ENCODE measurements at places on chromosomes 11 and 22.
A peak's percentile ranks its signal among the peaks of the same experiment; 100 is the strongest.

- DNase-seq: no peak
Measured at GRCh38 chr11:65558930-65559509, 861 bp upstream of the LTBP3 start.

DNA sequence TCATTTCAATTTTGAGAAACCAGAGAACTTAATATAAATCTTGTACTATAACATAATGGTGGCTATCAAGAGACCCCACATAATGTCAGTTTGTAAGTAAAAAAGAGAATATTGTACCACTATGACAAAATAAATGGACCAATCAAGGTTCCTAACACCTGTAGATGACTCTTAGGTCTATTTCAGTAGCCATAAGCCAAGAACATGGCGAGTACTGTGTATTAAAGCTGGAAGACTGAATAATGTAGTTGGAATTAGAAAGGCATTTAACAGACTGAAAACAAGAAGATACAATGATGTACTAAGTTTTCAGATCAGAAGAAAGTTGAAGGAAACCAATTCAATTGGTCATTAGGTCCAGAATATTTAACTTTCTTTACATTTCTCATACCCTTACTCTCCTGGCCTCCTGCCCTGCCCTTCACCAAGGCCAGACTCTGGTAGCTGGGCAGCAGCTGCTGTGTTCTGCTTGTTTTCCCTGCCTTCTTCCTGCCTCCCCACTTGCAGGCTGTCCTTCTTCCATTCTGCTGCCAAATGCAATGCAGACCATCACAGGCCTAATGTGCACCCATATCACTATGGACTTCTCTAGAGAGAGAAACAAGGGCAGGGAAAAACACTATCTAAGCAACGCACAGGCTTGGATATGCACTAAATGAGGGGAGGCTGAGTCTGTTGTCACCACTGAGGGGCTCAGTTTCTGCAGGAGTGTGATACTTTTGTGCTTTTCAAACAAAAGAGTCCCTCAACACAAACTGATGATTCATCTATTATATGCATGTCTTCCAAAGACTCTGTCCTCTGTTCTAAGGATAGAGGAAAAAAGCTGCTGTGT, 60.1 kb downstream of the RAB30 start:
- DNase-seq: no peak

- DNase-seq: no peak
Measured at GRCh38 chr11:27783701-27784355, 83.6 kb upstream of the BDNF start.

- no peak for DNase-seq
Measured at GRCh38 chr11:61551634-61552033, 29.2 kb downstream of the SYT7 start.

DNA sequence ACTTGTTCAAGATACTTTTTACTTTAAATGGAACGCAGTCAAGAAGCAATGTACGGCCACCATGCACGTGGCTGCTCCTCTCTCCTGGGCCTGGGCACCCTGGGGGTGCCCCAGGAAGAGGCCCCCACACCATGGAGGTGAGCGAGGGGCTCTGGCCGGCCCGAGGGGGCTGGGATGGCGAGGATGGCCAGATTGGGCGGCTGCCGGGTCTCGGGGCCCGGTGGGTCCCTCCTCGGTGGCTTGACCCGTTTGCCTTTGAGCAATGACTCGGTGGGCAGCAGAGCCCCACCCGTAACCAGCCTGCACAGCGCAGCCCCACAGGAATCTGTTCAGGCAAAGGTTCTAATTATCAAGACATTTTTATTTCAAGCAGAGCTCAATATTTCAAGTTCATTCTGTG, 167.4 kb downstream of the BRD1 start:
- DNase-seq: no peak

- no peak for DNase-seq
Measured at GRCh38 chr11:78893996-78894395, 319.3 kb upstream of the NARS2 start.

- no peak for DNase-seq
Measured at GRCh38 chr11:3802011-3802790, 4.8 kb upstream of the NUP98 start.

- DNase-seq: peak; percentile 86
Measured at GRCh38 chr22:37019309-37020191, at the start of the genes MPST and TST. MPST (plus strand) TSS chr22:37019742; CDS start chr22:37019837, 95 bp downstream. TST (minus strand) TSS chr22:37019447; CDS start chr22:37018732, 715 bp downstream.

- no peak for DNase-seq
Measured at GRCh38 chr22:43435851-43436811, 24.3 kb downstream of the MPPED1 start.

GRCh38 chr11:35215945-35216344, 77.0 kb downstream of the CD44 start:
- DNase-seq: no peak

DNA sequence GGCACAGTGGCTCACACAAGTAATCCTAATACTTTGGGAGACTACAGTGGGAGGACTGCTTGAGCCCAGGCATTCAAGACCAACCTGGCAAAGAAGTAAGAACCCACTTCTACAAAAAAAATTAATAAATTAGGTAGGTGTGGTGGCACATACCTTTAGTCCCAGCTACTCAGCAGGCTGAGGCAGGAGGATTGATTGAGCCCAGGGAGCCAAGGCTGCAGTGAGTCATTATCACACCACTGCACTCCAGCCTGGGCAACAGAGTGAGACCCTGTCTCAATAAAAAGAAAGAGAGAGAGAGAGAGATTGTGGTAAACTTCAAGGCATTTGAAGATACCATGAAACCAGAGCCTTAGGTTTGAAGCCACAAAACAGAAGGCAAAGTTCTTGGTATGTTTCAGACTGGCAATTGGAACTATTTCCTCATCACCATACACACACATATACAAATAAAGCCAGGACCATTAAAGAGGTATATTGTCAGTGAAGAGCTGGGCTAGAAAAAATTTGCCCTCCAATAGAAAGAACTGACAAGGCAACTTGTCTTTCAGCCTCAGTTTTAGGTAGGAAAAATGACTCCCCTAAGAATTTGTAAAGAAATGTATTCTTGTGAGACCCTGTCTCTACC, 24.6 kb upstream of the B3GNT6 start:
- DNase-seq: no peak

DNA sequence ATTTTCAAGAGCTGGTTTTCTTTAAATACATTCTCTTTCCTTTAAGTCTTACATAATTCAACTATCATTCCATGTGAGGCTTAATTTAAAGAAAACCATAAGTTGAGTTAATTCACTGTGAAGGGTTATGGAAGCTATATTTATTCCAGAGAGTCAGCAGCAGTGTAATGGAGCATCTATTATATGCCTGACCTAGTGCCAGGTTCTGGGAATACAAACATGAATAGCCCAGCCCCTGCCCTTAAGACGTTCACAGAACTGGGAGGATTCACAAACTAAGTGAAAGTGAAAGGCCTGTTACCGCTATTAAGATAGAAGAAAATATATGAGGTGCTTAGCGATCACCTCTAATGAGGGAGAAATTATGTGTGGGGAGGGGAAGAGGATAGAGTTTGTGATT, 408.9 kb upstream of the CCDC90B start:
- DNase-seq: no peak

- DNase-seq: no peak
Measured at GRCh38 chr11:8022876-8023275, 35.7 kb downstream of the EIF3F start.

DNA sequence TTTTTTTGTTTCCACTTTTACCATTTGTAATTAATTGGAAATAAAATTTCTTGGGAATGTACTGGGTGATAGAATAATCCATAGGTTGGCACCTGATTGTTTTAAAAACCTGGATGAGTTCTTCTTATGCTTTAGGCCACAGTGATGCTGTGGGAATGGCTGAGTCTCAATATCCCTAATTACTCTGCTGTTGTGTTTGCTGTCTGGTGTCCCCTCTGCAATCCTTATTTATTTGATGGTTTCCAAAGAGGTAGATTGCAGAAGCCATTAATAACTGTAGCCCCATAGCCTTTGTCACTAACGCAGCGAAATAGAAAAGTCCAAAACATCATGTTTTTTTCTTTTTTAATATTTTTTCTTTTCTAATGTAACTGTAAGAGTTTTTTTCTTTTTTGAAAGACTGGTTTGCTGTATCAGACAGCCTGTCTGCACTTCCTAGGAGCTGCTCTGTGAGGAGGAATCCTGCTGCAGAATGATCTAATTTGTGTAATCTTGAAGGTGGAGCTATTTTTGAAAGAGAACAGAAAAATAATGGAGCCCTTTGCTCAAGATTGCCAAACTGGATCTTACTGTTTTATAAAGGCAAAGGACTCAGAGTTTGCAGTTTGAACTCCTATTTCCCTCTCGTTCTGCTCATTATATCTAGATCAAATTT, 14.9 kb downstream of the PACS1 start:
- DNase-seq: no peak

DNA sequence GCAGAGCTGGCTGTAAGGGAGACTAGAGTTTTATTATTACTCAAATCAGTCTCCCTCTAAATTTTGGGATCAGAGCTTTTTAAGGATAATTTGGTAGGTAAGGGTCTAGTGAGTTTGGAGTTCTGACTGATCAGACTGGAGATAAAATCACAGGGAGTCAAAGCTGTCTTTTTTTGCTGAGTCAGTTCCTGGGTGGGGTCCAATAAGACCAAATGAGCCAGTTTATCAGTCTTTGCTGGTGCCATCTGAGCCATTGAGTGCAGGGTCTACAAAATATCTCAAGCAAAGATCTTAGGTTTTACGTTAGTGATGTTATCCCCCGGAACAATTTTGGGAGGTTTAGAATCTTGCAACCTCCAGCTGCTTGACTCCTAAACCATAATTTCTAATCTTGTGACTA, 935.1 kb upstream of the RAG2 start:
- no peak for DNase-seq

GRCh38 chr11:82998697-82999096, 73.0 kb downstream of the RAB30 start:
- no peak for DNase-seq

DNA sequence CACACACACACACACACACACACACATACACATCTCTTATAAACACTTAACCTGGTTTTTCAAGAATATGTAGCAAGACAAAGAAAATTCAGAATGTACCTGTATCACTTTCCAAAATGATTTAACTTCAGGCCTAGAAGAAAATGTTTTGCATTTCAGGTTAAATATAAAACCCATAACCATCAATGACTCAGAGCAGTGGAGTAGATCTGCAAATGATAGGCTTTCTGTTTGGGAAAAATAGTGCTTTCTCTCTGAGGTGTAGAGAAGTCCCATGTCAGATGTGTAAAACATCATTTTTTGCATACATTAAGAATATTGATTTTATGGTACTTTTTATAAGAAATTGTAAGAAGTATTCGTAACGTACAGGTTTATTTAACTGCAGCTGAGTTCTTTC, 116.9 kb downstream of the STK33 start:
- no peak for DNase-seq

DNA sequence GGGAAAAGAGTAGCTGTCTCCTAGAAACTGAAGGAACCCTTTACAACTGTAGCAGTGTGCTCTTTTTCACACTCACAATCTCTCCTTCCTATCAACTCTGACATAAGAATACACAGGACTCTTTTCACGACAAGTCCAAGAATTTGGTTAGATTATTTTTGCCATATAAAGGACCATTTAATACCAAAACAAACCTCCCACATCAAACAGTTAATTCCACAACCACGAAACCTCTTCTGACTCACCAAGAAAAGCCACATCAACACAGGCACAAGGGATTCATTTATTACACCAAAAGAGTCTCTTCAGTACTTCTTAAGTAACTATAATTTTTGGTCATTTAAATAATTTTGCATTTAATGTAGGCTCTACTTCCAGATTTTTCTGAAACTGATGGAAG, 222.6 kb upstream of the PITPNB start:
- no peak for DNase-seq

- DNase-seq: no peak
Measured at GRCh38 chr11:27497284-27497866, 9.2 kb downstream of the LIN7C start.
